ENCODE measurements at places on chromosomes 6 and 20. TPM values are rescaled to one million over a fixed set of nuclear protein-coding genes. Genes with fewer than 3 reads are reported as not detected.

FKBP1C gene
- 0.55 TPM for total RNA-seq

AKAP12 gene
- 154 TPM for total RNA-seq

FAM83D gene
- total RNA-seq: 4.6 TPM

GRCh38 chr20:20894280-20894679 is 181.8 kb upstream of the RALGAPA2 start:
- DNase-seq: no peak

GRCh38 chr6:111551521-111552231 is 54.0 kb downstream of the TRAF3IP2 start:
- DNase-seq: no peak

DNA sequence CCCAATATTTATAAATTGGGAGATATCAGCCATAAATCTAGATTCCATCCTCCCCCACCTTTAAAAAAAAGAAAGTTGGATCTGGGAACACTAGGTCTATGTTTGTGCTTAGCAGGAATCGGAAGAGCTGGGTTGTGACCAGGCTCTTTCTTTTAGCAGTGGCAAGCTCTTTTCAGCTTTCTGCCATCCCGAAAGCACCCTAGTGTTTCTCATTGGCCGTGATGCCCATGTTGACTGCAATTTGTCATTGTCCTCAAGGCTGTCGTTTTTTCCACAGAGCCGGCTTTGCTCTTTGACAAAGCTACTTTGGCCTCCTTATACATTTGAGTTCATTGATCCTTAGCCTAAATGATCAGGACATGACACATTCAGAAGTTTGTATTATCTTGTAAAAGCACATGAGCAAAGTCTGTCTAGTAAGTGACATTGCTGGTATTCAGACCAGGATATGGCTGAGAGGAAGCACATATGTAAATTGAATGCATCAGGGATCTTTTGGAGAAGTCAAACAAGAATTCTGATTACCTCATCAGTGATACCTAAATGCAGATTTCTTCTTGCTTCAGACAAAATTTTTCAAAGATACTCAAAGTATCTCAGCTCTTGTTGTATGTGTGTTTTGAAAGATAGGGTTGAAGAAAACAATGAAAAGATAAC is 50.1 kb downstream of the CARMIL1 start:
- DNase-seq: no peak

- DNase-seq: no peak
These were observed 138.3 kb downstream of the MTFR2 start for GRCh38 chr6:136111831-136112230.

GRCh38 chr6:11011787-11012234 is 32.3 kb downstream of the ELOVL2 start:
- no peak for DNase-seq

- DNase-seq: no peak
These were observed 473.9 kb downstream of the PKHD1 start for GRCh38 chr6:51613558-51613957.

DNA sequence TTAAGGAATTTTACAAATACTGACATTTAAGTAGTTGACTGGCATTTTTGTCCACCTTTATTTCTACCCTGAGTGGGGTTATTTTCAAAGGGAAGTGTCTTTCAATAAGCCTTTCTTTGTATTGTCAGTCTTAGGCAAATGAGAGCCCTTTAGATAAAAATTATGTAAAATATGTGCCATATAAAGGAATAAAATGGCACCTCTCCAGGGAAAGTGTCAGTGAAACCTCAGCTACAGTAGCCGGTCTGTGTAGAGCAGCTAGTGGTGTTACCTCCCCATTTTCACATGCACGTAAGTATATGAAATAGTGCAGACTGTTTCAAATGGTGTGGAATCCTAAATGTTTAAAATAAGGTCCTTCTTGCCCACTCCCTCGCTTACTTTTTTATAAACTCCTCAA is 5.0 kb downstream of the FAM217B start:
- no peak for DNase-seq

GRCh38 chr20:10591946-10592521 is 81.8 kb downstream of the JAG1 start:
- DNase-seq: no peak

DNA sequence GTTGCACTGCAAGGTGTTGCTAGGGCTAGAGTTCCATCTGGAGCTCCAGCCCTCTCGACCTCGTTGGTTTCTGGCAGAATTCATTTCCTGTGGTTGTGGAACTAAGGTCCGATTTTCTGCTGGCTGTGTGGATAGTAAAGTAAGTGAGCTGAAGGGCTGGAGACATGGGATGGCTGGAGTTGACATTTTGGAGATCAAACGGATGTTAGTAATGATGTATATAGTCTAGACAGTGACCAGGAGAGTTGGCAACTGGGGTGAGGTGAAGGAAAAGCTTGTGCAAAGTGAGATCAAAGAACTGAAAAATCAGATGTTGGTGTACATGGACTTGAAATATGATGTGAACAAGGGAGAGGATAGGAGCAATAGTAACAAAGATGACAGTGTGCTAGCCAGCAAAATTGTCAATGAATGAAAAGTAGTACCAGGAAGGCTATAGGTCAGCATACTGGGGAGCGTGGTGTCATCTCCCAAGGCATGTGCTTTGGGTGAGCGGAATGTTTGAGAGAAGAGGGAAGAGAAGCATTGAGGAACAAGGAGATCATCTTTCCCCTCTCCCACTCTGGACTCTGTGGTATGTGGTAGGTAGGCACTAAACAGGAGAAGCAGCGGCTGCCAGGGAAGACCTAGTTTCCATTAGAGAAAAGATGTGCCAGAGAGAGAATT is 7.8 kb downstream of the QRSL1 start:
- no peak for DNase-seq

Measured in osteocyte (in vitro differentiated cells).